ENCODE measurements at places on chromosomes 1 and 21. TPM values are rescaled to one million over a fixed set of nuclear protein-coding genes. Genes with fewer than 3 reads are reported as not detected.

Gene S100A5
- total RNA-seq = not detected

Gene SCAF4
- total RNA-seq = 31.2 TPM

Gene ERO1B
- total RNA-seq = 5.1 TPM

Gene GIPC2
- 0.64 TPM for total RNA-seq

- H3K36me3 ChIP-seq = no peaks in the 10 kb centered on the region
- no peaks in the 10 kb centered on the region for H3K4me1 ChIP-seq
- no peak overlapping the region for H3K27ac ChIP-seq
Observed at GRCh38 chr1:198254521-198254920, 97.7 kb downstream of the NEK7 start.

- no peaks in the 10 kb centered on the region for H3K27me3 ChIP-seq
- H3K27ac ChIP-seq = peak overlapping the region; percentile 0
- peaks cover 3% of the 10 kb centered on the region for H3K4me1 ChIP-seq
- no peaks in the 10 kb centered on the region for H3K36me3 ChIP-seq
- no peak overlapping the region for H3K4me3 ChIP-seq
Observed at GRCh38 chr1:179016706-179017382, 8.8 kb upstream of the FAM20B start.

DNA sequence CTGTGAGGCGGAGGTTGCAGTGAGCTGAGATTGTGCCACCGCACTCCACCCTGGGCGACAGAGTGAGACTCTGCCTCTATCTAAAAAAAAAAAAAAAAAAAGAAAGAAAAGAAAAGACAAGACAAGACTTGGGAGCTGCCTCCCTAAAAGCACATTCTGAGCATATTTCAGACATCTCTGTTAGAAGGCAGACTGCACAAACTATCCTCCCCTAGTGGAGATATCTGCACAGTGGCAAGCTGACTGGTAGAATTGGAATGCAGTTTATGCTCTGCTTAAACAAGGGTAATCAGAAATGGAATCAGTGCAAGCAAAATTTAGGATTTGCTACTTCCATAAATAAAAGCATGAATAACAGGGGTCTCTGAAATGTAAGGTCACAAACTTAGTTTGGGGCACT, 31.8 kb downstream of the GNG4 start:
- H3K27me3 ChIP-seq = no peaks in the 10 kb centered on the region
- H3K36me3 ChIP-seq = no peaks in the 10 kb centered on the region
- DNase-seq = no peak
- H3K4me1 ChIP-seq = no peaks in the 10 kb centered on the region
- no peak overlapping the region for H3K27ac ChIP-seq

- H3K36me3 ChIP-seq = no peaks in the 10 kb centered on the region
- no peaks in the 10 kb centered on the region for H3K27me3 ChIP-seq
- peak overlapping the region; percentile 13 for H3K27ac ChIP-seq
- no peak overlapping the region for H3K4me3 ChIP-seq
Observed at GRCh38 chr1:6803357-6803756, 18.1 kb downstream of the CAMTA1 start.

Measured in ascending aorta (tissue), 2 donors.